ENCODE measurements at places on chromosomes 2 and 18.

GRCh38 chr2:16189836-16190160 lies 249.4 kb downstream of the MYCN start:
- DNase-seq, result no peak
- no peaks in the 10 kb centered on the region for H3K4me1 ChIP-seq
- peaks cover 9% of the 10 kb centered on the region for H3K27me3 ChIP-seq
- no peak overlapping the region for H3K27ac ChIP-seq
- H3K4me3 ChIP-seq, result no peak overlapping the region

DNA sequence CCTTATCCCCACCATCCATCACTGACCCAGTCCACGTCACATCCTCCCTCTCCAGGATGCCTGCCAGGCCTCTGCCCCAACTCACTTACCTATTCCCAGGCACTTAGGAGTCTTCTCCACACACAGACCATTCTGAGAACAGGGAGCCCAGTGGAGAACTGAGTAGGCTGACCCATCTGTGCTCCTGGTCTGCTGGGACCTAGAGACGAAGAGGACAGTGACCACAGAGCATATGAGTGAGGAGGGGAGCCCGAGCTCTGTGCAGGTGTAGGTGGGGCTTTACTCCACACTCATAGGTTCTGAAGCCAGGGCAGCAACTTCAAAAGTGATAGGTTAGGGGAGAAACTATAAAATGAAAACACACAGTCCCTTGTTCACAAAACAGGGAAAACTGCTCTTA lies 130.0 kb downstream of the NDUFA10 start:
- H3K36me3 ChIP-seq, result no peaks in the 10 kb centered on the region
- H3K4me1 ChIP-seq, result no peaks in the 10 kb centered on the region
- H3K27ac ChIP-seq, result no peak overlapping the region
- no peak for DNase-seq

DNA sequence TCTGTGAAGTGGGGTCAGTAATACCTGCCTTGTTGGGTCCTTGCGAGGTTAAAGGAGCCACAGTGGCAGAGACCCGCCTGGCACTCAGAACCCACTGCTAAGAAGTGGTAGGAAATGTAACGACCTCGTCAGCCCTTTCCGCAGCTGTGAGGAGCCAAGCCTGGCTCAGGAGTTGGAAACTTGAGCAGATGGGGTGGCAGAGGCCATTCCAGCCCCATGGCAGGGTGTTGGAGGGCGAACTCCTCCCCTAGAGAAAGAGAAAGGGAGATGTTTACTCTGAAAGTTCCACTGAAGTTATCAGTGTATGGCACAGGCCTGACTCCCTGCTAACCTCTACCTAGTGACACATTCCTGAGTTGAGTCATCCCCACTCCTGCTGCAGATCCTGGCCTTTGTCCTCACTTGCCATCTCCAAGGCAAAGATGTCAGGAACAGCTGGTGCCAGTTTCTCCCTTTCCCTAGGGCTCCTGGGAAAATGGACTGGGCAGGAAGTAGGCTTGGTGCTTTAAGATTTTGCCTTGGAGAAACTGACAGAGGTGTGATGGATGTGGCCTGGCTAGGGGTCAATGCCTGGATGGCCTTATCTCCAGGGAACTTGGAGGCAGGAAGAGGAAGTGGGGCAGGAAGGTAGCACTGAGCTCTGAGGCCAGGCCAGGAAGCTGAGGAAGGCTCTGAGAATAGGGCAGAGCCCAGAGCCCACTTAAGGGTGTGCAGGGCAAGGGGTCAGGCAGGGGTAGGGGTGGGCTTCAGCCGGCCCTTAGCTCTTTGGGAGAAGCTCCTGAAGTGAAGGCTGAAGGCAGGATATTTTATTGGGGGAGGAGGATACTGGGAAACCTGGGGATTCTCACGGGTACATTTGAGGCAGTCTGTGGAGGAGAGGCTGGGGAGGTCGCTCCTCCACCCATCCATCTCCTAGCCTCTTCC lies 888 bp downstream of the VAMP5 start:
- H3K4me3 ChIP-seq, result no peak overlapping the region
- peaks cover 13% of the 10 kb centered on the region for H3K36me3 ChIP-seq
- no peak for DNase-seq
- H3K27ac ChIP-seq, result peak overlapping the region; percentile 88
- no peaks in the 10 kb centered on the region for H3K27me3 ChIP-seq

DNA sequence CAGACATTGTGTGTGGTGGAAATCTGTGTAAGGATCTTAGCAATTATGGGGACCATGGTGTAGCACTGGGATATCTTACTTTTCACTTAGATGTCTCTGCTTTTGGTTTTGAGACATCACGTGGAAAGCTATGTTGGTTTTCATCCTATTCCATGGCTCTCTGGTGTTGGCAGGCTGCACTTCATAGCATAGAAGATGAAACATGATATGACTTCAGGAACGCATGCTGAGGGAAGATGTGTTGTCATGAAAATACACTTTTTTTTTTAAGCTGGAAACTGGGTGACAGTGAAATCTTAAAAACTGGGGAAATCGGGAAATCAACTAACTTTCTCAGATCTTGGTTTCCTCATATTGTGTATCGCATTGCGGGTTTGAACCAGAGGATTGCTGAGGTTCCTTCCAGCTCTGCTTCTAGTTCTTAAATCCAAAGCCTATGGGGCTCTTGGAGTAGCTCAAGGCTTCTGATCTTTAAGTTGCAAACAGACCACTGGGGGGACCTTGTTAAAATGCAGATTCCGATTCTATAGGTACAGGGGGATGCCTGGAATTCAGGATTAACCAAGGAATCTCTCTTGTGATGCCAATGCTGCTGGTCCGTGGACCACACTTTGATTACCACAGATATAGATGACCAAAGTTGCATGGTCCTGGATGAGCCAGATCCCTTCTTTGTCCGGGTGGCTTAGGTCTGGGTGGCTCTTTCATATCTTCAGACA lies 160.7 kb downstream of the SH3RF3 start:
- no peaks in the 10 kb centered on the region for H3K36me3 ChIP-seq
- no peaks in the 10 kb centered on the region for H3K4me1 ChIP-seq
- H3K27me3 ChIP-seq, result peaks cover 10% of the 10 kb centered on the region
- no peak for DNase-seq
- H3K4me3 ChIP-seq, result no peak overlapping the region

GRCh38 chr2:9909106-9909505 lies 42.4 kb upstream of the GRHL1 start:
- peaks cover 8% of the 10 kb centered on the region for H3K36me3 ChIP-seq
- no peak overlapping the region for H3K27ac ChIP-seq
- H3K4me3 ChIP-seq, result no peak overlapping the region
- H3K4me1 ChIP-seq, result peaks cover 4% of the 10 kb centered on the region
- DNase-seq, result no peak
- H3K27me3 ChIP-seq, result no peaks in the 10 kb centered on the region

GRCh38 chr2:196149948-196150347 lies 21.4 kb downstream of the STK17B start:
- no peaks in the 10 kb centered on the region for H3K4me1 ChIP-seq
- H3K36me3 ChIP-seq, result peaks cover 2% of the 10 kb centered on the region
- no peaks in the 10 kb centered on the region for H3K27me3 ChIP-seq
- DNase-seq, result no peak

All from progenitor cell of endocrine pancreas (in vitro differentiated cells).